T-helper 1 cell (primary cell): ENCODE measurements at places on chromosomes 3 and 15.
A peak's percentile ranks its signal among the peaks of the same experiment; 100 is the strongest.

DNA sequence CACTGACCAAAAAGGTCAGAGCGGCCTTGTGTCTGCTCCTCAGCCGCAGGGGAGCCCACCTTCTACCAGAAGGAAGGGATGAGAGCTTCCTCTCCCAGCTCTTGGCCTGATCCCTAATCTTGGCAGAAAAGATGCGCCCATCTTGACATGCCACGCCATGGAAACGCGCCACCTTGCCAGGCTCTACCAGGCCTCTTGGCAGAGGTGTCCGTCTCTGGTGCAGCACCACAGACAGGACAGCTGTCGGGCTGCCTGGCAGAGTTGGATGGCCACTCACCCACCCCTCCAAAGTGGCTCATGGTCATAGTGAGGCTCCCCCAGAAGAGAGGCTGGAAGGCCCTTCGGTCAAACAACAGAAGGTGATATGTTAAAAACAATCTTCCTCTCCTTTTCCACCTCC is 105.2 kb downstream of the LIPC start:
- DNase-seq: no peak

DNA sequence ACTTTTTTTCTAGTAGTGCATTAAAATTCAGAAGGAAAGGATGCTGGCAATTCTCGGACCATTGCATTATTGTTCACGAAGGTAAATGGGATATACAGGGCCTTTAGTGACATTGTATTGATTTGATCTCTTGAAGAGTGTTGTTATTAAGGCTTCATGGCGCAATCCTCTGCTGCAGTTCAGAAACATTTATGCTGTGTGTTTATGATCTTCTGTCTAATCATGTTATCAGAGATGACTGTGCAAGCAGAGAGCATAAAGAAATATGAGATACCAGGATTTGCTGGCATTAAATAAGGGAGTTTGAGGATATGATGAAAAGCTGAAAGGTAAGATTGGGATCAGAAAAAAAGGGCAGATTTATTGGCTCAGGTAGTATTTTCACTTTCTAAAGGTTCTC is 180.6 kb downstream of the EPHA6 start:
- DNase-seq: no peak

DNA sequence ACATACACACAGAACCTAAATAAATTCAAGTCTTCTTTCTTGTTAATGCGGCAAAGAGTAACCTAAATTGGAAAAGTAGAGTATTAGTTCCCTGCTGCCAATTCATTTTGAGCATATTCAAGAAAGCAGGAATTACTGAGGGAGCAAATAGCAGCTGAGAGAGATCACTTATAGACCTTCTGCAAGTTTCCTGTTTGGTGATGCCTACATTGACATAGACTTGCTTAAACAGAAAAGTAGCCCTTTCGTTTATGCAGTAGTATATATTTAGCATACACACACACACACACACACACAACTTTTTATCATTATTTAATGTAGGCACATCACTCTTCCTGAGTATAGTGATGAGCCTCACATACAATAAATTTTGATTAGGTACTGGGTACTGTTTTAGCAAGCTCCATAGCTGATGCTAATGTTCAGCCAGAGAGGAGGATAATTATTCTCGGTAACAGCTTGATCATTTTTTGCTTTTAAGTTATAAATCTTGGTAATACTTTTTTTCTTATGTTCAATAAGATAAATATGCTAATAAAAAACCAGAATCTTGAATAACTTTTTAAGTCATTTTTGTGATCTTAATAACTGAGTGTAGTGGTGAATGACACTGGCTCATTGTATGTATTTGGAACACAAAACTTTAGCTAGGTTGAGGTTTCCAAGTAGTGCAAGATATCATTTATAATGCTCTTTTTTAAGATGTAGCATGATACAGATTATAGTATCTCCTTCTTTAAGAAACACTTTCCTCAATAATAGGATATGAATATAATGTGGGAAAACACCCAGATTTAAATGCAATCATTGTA is 174.7 kb downstream of the MBNL1 start:
- DNase-seq: no peak

GRCh38 chr3:4350789-4351163 is 47.6 kb downstream of the SETMAR start:
- peak; percentile 15 for DNase-seq

DNA sequence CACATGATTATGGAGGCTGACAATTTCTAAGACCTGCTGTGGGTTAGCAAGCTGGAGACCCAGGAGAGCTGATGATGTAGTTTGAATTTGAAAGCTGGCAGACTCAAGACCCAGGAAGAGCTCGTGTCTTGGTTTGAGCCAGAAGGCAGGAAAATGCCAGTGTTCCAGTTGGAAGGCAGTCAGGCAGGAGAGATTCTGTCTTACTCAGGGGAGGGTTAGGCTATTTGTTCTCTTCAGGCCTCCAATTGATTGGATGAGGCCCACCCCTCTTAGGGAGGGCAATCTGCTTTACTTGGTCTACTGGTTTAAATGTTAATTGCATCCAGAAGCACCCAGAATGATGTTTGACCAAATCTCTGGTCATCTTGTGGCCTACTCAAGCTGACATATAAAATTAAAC is 40.4 kb upstream of the IGF2BP2 start:
- no peak for DNase-seq

- no peak for DNase-seq
Measured at GRCh38 chr15:56930669-56931313, 12.3 kb downstream of the TCF12 start.

- no peak for DNase-seq
Measured at GRCh38 chr15:97729270-97729669, 231.2 kb upstream of the ARRDC4 start.

- no peak for DNase-seq
Measured at GRCh38 chr3:183331498-183331897, 78.4 kb downstream of the B3GNT5 start.

DNA sequence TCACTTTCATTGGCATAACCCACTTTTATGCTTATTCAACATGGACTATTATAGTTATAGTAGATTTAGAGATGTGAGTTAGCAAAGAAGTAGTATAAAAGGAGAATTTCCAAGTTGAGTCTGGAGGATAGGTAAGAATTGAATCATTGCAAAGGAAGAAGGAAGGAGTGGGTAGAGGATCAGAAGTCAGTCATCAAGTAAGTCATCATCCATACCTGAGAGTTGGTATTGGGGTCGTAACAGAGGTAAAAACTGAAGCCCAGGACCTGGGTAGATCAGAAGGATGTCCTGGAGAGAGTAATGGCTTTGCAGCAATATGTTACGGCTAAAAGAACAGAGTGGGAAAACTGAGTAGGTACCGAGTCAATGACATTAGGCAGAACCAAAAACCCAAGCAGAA is 265.7 kb downstream of the SUCLG2 start:
- DNase-seq: no peak

DNA sequence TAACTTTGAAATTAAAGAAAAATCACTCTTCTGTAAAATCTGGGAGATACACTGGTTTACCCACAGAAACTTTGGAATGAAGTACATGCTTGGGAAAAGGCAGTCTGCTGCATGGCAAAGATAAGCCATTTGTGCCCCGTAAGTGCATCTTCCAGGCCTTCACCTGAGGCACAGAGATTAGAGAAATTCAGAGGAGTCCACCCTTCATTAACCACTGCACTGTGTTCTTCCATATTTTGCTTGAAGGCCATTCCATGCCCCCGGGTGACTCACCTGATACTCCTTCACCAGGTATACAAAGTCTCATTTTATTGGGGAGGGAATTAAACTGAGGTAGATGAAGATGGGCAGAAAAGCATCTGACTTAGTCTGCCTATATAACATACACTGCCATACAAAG is 53.0 kb downstream of the CMSS1 start:
- no peak for DNase-seq

GRCh38 chr15:74350295-74351275 is 16.9 kb downstream of the CYP11A1 start:
- no peak for DNase-seq

- no peak for DNase-seq
Measured at GRCh38 chr3:189944285-189945145, 176.2 kb downstream of the P3H2 start.

- no peak for DNase-seq
Measured at GRCh38 chr15:26888761-26889160, 21.9 kb downstream of the GABRA5 start.

- no peak for DNase-seq
Measured at GRCh38 chr3:143693506-143693905, 154.8 kb downstream of the SLC9A9 start.

- no peak for DNase-seq
Measured at GRCh38 chr15:100704281-100705055, 102.1 kb downstream of the ASB7 start.

DNA sequence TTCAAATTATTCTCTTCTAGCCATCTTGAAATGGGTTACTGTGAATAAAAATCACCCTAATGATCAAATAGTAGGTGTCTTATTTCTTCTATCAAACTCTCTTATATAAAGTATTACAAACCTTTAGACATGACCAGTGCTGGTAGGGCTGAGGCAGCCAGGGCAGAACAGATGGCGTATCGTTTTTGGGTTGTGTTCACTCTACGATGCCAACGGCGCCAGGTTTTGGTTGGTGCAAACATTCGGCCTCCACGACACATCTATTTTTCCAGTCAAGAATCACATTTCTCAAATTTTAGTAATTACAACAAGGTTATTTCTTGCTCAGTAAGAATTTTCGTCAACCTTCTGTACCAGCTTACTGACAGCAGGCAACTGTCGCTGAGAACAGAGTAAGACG is 2.2 kb downstream of the RPL4 start:
- no peak for DNase-seq

GRCh38 chr3:193831495-193832455 is 238.8 kb downstream of the OPA1 start:
- no peak for DNase-seq

GRCh38 chr15:41832875-41833274 is 5.0 kb downstream of the JMJD7 start:
- no peak for DNase-seq

GRCh38 chr15:37094333-37094914 is 5.9 kb downstream of the MEIS2 start:
- no peak for DNase-seq

DNA sequence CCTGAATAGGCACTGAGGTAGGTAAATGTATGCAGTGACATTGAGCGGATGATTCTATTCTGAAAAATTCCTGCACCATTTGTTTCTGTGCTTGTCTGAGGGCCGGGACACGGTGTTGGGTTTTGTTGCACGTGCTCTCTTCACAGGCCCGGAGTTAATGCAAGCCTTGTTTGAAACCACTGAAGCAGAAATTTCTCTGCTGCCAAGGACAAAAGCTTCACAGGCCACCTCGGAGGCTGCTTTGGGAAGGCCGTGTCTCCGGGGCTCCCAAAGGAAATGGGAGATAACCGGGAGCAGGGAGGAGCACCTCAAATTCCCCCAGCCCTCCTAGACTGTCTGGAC is 179.4 kb downstream of the OPA1 start:
- no peak for DNase-seq

GRCh38 chr15:89577776-89578115 is 2.5 kb downstream of the TICRR start:
- no peak for DNase-seq

DNA sequence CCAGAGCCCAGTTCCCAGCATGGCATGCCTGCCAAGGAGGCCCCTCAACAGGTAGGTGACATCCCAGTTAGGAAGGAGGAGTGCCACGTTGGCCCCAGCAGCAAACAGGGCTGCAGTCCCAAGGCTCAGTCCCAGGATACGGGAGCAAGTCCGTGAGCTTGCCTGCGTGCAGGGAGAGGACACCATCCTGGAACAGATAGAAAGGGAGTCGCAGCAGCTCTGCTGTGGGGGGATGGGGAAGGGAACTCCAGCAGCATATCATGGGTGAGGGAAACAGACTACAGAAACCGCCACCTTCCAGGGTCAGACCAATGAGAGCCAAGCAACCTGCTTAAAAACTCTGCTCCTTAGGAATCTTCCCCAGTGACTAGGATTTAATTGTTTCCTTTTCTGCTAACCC is 9.4 kb upstream of the DYNLT2B start:
- DNase-seq: no peak

- no peak for DNase-seq
Measured at GRCh38 chr3:31892500-31892899, 88.6 kb downstream of the OSBPL10 start.

DNA sequence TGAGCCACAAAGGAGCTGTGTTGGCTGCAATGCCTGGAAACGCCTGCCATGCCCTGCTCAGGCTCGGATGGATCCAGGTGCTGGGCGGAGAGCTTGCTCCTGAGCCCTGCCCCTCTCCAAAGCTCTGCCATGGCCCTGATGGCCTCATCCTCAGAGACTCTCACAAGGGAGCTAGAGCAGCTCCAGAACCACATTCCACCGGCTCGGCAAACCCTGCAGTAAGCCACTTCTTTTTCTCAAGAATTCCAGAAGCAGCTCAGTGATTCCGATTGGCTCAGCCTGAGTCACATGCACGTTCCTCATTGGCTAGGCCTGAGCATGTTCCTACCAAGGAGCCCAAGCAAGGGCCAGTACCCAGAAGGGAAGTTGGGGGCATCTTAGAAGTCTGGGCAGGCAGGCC is 24.8 kb downstream of the TPRA1 start:
- no peak for DNase-seq

DNA sequence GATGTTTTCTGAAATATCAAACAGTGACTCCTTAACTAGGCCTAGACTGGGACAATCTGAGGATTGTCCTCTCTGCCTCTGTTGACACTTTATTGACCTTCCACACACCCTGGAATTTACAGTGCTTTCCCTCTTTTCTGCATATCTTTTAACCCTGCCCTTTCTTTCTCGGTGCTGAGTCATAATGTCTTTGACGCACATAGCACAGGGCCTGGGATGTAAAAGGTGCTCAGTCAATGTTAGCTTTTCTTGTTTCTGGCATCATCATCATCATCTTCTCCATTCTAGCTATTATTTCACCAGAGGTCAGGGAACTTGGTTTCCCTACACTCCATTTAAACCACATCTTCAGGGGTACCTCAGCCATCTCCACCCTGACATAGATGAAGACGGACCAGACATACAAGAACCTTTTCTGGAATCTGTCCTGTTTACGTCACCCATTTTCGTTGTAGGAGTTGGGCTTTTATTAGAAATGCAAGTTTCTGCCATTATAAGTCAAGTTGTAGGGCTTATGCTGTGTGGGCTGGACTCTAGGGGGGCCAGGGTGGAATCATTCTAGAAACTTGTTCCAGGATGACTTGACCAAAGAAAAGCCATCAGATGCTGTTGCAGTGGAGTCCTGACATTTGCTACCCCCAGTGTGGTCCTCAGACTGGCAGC is 46.6 kb downstream of the ZBTB38 start:
- peak; percentile 42 for DNase-seq

DNA sequence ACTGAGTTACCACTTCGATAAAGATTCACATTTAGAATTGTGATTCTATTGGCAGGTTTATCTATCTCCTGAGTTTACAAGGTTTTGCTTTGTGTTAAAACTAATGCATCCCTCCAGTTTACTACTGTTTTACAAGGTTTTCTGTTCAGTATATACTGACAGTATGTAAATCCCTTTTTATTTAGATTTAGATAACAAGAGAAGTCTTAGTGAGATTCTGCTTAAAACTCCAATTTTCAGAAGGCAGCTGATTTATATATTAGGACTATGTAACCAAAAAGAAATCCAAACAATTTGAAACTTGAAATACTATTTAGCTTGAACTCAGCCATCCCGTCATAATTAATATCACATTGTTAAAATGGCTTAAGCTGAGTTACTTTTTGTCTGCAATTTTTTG is 619.2 kb downstream of the NAALADL2 start:
- no peak for DNase-seq
